Caco-2 (cell line): ENCODE measurements at places on chromosomes 13 and 19.

GRCh38 chr19:46066471-46066870 is 25.7 kb upstream of the IGFL4 start:
- no peak for DNase-seq

- peak; percentile 93 for DNase-seq
These were observed 10.3 kb upstream of the FUT5 start for GRCh38 chr19:5880604-5881078.

GRCh38 chr13:102395174-102395573 is 6.7 kb downstream of the FGF14 start:
- no peak for DNase-seq

- DNase-seq: no peak
These were observed 18.8 kb upstream of the WASF3 start for GRCh38 chr13:26538363-26539317.

GRCh38 chr13:29515372-29515771 is 80.1 kb downstream of the SLC7A1 start:
- no peak for DNase-seq

GRCh38 chr19:4300589-4300988 is 1.6 kb downstream of the TMIGD2 start:
- no peak for DNase-seq

DNA sequence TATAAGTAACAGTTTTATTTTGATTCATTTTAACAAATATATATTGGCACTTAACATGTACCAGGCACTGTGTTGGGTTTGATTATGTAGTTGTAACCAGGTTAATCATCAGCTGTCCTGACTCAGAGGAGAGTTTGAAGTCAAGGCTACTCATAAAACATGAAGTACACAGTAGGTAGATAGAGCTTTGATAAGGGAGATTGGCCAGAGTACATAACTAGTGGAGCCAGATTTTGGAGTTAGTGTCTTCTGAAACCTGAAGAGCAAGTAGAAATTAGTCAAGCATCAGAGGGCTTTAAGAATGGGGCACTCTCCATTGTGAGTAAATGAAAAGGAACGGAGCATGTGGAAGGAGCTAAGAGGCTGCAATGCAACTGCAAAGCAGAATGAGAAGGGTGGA is 333.9 kb downstream of the RFC3 start:
- no peak for DNase-seq

GRCh38 chr19:16034958-16035560 is 41.2 kb upstream of the TPM4 start:
- DNase-seq: no peak

GRCh38 chr19:5037936-5038335 is 69.0 kb downstream of the KDM4B start:
- no peak for DNase-seq

GRCh38 chr19:14048443-14049153 is 13.3 kb downstream of the PALM3 start:
- DNase-seq: no peak

DNA sequence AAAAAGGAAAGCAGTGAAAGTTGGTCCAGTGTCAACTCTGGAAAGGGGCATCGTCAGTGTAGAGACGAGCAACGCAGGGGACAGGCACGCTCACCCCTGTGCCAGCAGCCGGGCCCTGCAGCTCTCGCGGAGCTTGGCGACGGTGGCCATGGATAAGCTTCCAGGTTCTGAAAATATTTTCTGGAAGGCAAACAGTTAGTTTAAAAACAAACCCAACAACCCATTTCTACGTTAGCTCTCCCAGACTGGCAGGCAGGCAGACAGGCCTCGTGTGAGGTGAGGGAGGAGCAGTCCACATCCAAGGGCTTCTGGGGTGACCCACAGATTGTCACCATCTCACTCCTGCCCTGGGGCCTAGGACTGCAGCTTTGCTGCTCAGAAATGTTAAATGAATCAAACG is 27.4 kb downstream of the LAMP1 start:
- DNase-seq: no peak

- DNase-seq: peak; percentile 94
These were observed 201.5 kb upstream of the GPR12 start for GRCh38 chr13:26961890-26962615.

DNA sequence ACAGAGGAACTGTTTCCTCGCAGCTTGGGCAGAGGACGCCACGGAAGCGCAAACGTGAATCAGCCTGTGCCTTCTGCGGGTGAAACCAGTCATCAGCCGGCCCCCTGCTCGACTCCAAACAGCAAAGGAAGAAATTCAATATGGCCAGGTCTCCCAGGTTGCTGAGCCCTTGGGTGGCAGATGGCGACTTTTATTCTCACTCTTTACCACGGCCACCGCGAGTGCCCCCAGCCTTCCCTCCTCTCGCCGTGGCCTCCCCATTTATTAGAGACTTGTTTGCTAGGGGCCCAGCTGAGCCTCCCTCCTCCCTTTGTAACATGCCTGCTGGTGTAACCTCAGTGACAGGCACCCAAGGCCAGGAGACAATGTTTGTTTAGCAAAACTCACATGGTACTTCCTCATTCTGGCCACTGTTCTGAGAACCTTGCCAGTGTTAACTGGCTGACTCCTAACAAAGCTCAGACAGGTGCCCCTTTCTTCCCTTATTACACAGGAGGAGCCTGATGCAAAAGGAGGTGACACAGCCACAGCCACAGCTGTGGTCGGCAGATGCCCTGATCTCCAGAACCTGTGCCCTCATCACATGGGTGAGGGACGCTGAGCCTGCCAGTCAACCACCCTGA is 5.8 kb downstream of the RAB20 start:
- DNase-seq: no peak

- no peak for DNase-seq
These were observed 499 bp downstream of the LSM7 start for GRCh38 chr19:2327773-2328400.

DNA sequence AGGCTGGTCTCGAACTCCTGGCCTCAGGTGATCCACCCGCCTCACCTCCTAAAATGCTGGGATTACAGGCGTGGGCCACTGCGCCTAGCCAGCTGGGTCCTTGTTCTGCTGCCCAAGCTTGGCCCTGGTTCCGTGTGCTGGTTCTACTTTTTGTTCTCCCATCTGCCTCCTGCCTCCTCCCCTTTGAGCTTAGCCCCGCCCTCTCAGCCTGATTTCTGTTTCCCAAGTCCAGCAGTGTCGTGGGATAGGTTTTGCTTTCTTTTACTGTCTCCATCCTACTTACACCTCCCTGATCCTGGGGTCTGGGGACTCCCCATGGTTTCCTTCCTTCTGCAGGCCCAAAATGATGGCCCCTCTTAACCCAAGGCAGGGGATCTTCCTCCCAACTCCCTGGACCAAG is 2.4 kb downstream of the BLOC1S3 start:
- DNase-seq: no peak

DNA sequence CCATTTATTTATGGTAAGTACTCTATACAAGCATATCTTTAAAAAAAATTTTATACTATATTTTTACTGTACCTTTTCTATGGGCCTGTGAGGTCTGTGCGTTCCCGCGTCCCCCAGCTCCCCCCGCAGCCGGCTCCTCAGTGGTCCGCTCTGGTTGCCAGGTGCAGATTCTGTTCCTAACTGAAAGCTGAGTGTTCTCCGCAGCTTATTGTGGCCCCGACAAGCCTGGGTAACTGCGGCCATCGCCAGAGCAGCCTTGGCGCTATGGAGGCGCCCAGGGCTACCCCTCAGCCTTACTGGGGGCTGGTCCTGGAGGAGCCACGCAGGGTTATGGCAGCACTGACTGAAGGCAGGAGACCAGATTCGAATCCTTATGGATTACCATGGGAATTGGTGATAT is 896.8 kb downstream of the PCDH17 start:
- no peak for DNase-seq

GRCh38 chr13:95030821-95031343 is 270.4 kb downstream of the ABCC4 start:
- DNase-seq: no peak

DNA sequence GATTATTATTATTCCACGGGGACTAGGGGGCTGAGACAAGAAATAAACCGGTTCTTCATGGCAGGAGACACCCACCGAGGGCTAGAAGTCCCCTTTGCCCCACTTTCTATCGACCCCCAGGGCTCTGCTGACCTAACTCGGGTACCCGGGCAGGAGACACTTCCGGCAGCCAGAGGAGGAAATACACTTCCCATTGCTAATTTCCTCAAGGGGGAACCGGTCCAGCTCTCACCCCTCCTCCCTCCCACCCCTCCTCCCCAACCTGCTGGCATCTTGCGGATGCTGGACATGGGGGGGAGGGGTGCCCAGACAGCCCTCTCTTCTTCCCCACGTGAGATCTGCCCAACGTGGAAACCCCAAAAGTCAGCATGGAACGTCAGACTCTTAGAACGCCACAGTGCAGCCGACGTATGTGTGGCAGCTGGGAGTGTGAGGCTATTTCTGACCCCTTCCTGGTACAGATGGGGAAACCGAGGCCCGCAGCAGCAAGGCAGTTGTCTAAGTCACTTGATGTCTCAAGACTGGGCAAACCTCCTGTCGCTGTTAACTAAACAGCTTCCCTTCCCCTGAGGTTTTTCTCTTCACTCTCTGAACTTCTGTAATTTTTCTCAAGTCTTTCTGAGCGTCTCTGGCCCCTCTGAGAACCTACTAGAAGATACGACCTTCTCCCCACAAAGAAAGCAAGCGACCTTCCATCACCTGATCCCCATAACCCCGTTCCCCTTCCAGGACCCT is 3.6 kb downstream of the GPR4 start:
- DNase-seq: no peak

GRCh38 chr19:39416152-39417120 is 4.0 kb downstream of the PLEKHG2 start:
- DNase-seq: no peak
